Renal cortical epithelial cell (primary cell): ENCODE measurements at places on chromosomes 2 and 18. TPM values are rescaled to one million over a fixed set of nuclear protein-coding genes. Genes with fewer than 3 reads are reported as not detected.

DNA sequence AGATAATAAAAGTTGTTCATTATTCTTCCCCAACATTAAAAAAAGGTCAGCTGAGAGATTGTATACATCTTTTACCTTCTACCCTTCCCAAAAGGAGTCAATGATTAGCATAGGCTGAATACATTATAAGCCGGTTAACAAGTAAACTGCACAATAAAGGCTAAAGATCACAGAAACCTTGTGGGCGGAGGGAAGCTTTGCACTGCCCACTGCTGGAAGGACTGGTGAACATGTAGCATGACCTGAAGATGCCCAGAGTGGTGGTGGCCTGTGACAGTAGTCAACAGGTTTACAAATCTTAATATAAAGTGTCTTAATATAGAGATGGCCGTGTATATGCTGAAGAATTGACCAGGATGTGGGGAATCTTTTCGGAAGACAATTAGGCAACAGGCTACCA is 35.6 kb downstream of the ARL5A start:
- no peak for DNase-seq

GRCh38 chr2:42906111-42906556 is 113.8 kb upstream of the HAAO start:
- no peak for DNase-seq

- no peak for DNase-seq
These were observed 47.1 kb downstream of the MREG start for GRCh38 chr2:215966274-215966673.

GRCh38 chr18:6854811-6855210 is 125.3 kb downstream of the ARHGAP28 start:
- DNase-seq, result no peak

GRCh38 chr18:62767836-62768557 is 52.7 kb downstream of the PHLPP1 start:
- DNase-seq, result no peak

DNA sequence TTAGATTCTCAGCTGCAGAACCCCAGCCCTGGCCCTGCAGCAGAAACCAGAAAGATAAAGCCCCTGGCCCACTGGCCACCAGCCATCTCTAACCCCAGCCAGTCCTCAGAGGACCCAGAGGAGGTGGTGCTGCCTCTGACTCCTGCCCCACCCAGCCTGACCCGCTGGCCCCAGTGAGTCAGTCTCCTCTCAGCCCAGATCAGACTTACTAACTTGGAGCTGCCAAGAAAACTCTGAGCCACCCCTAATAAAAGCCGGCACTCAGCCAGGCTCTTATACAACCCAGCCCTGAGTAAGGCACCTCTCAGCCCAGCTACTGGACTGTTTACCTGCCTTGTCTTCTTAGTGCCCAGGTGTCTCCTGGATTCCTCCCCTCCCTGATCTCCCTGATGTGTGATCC is 2.0 kb downstream of the SLC14A2 start:
- DNase-seq, result peak; percentile 87

DNA sequence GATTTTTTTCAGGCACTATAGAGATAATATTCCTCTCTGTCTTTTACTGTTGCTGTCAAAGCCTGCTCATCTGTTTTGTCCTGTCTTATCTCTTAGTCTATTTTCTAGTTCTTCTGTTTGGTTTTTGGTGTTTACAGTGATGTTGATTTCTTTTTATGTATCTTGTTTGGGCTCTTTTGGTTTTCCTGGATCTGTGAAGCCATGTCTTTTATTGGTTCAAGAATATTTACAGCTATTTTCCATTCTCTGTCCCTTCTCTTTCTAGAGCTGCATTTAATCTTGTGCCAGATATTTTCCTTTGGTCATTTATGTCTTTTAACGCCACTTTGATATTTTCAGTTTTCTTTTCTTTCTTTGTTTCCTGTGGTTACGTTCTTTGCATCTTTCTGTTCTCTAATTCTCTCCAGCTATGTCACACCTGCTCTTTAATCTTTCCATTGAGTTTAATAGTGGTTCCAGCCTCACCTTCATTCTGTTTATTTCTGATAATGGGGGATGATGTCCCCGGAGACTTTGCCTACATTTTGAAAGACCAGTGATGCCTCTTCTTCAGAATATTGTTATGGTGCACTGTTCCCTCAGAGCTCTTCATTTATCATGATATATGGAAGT is 32.0 kb downstream of the SMCHD1 start:
- DNase-seq, result no peak

DNA sequence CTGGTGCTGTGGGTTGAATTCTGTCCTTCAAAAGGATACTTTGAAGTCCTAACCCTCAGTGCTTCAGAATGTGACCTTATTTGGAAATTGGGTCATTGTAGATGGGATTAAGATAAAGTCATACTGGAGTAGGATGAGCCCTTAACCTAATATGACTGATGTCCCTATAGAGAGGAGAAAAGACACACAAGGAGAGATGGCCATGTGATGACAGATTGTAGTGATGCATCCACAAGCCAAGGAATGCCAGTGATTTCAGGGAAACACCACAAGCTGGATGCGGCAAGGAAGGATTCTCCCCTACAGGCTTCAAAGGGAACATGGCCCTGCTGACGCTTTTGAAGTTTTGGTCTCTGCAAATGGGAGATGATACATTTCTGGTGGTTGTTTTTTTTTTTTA is 24.7 kb upstream of the CCBE1 start:
- DNase-seq, result no peak

- peak; percentile 87 for DNase-seq
These were observed 98.9 kb upstream of the MAPRE2 start for GRCh38 chr18:34942276-34942675.

DNA sequence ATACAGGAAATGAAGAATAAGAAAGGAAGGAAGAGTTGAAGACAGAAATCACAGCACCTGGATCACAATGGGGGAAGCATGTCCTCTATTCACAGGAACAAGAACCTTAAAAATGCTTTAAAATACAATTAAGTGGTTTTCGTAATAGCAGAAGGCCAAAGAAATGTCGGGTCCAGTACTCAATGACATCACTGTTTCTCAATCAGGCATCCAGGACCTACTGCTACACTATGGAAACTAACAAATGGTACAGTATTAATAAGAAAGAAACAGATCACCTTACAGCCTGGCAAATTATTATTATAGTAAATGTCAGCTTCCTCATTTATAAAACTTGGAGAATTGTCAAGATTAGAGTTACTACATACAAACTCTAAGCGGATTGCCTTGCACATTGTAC is 15.8 kb downstream of the HNRNPLL start:
- no peak for DNase-seq

- peak; percentile 75 for DNase-seq
These were observed 765 bp upstream of the ID2 start for GRCh38 chr2:8680822-8681760.

- peak; percentile 67 for DNase-seq
These were observed 540 bp upstream of the RAB10 start for GRCh38 chr2:26033270-26033817.

DNA sequence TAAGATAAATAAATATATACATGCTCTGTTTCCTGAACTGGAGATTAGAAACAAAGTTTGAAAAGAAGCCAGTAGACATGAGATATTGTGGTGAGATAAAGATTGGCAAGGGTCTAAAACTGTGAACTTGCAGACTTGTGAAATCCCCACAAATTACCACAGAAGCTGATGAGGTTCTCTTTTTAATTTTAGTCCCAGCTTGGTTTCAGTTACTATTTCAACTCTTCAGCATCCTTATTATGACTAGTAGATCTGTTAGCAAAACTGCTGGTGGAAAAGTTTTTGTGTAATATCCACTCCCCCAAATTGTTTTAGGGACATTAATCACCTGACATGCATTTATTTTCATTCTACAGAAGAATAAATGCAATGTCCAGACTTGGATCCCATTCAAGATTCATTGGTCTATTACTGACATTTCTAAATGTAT is 20.8 kb downstream of the RASGRP3 start:
- DNase-seq, result no peak

DNA sequence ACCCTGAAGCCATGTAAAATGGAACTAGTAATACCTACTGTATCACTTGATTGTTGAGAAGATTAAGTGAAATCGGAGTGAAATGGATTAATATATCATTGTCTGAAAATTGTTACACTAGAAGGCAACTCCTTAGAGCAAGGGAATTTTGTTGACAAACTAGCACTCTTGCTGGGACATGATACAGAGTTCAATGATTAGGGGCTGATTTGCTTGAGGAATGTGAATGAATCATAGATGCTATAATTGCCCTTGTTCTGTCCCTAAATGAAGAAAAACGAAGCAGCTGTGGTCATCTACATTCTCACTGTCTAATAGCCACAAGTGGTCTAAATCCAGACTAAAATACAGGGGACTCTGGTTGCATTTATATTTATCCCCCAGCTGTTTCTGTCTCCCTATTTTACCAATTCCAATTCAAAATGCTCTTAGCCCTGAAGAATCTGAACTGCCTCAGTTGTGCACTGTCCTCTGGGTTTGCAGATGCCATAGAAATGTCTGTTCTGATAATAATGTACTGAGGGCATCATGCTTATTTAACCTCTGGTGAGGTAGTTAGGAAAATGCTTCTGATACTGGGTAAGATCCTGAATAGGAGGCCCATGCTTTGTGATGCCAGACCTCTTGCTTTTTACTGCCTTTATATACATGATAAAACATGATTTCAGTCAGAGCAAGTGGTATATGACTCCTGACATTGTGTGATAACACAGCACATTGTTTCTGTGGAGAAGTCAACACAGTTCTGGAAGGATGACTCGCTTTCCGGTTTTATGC is 382.1 kb downstream of the NRXN1 start:
- peak; percentile 12 for DNase-seq

- DNase-seq, result no peak
These were observed 33.4 kb upstream of the DSEL start for GRCh38 chr18:67549946-67550345.

- DNase-seq, result peak; percentile 9
These were observed 40.9 kb downstream of the KLHL29 start for GRCh38 chr2:23425885-23426262.

DNA sequence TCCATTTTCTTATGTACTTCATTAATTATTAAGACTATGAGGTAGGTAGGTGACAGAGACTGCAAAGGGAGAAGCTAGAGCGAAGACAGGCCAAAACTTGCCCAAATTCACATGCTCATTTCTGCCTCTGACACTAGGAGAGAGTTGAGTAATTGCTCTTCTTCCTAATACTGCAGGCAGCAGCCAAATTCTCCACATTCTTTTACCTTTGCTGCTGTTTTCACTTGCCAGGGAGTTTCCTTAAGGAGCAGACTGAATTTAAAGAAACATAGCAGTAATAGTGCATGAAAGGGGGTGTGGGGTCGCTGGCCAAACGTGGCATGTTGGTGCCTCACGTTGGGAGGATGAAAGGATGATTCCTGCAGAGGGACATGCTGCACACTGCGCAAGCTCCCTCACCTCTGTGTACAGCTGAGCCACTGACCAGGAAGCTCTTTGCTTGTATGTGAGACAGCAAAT is 12.3 kb downstream of the CRIM1 start:
- peak; percentile 74 for DNase-seq

GRCh38 chr2:54073796-54074195 is 41.6 kb upstream of the ACYP2 start:
- peak; percentile 91 for DNase-seq

- DNase-seq, result peak; percentile 57
These were observed 112.6 kb downstream of the EHBP1 start for GRCh38 chr2:62817995-62818713.

DNA sequence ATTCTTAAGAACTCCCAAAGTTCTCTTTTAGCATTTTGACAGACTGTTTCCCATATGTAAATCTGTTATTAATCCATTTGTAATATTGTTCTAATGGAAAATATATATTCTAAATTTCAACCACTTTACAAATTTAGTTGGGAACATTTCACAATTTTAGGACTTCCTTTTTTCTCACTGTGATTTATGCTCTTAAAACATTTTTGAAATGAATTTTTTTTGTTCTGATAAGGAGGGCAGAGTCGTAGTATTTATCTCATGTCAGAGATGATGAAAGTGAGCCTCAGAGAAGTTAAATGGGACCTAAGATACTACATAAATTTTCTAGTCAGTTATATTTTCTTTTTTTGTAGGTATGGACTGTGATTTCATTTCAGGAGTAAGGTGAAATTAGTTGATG is 26.6 kb downstream of the RASGRP3 start:
- DNase-seq, result no peak

GRCh38 chr2:101273056-101273455 is 20.4 kb downstream of the CNOT11 start:
- no peak for DNase-seq

BOK gene
- total RNA-seq, result 57.0 and 61.0 TPM in 2 replicates

HOXD10 gene
- 3.3 and 33.5 TPM in 2 replicates for total RNA-seq

HOXD8 gene
- 13.4 and 41.9 TPM in 2 replicates for total RNA-seq

CCDC178 gene
- total RNA-seq, result 0.30 TPM in 1 of 2 replicates, not detected in the other

RGPD6 gene
- total RNA-seq, result 43.6 and 58.3 TPM in 2 replicates

ASPRV1 gene
- total RNA-seq, result 0.20 TPM in 1 of 2 replicates, not detected in the other

NCKAP5 gene
- total RNA-seq, result 0.55 and 0.69 TPM in 2 replicates

ANKRD36C gene
- total RNA-seq, result 22.4 and 31.7 TPM in 2 replicates

RBMS1 gene
- total RNA-seq, result 66.7 and 116 TPM in 2 replicates

GPR45 gene
- not detected in 2 replicates for total RNA-seq

EIF2AK3 gene
- 35.8 and 57.3 TPM in 2 replicates for total RNA-seq
